Left forelimb (tissue), 1 donor: ENCODE measurements at places on chromosomes 3 and 15.

GRCh38 chr15:45855907-45856579, 221.2 kb downstream of the SQOR start:
- no peak for DNase-seq

DNA sequence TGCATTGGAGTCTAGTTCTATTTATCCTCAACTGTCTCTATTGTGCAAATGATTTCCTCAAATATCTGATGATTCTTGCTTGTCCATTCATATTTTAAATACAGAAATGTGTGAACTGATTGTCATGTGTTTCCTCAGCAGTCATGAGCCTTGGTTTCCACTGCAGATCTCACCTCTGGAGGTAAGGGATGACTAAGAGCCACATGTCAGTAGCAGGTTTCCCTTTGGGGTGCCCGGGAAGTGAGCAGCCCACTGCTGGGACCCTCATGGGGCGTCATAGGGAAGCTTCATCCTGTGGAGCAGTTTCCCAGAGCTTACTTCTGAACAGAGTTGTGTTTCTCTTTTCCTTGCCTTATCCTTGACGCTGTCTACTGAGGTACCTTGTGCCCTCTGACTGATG, 149.2 kb upstream of the TOPAZ1 start:
- DNase-seq: no peak

GRCh38 chr15:50881121-50882048, 27.1 kb upstream of the AP4E1 start:
- no peak for DNase-seq

GRCh38 chr15:69496001-69496400, 43.4 kb downstream of the RPLP1 start:
- DNase-seq: no peak

- no peak for DNase-seq
Observed at GRCh38 chr3:30934208-30934550, 39.7 kb upstream of the GADL1 start.
